ENCODE measurements at places on chromosomes 5 and 9. TPM values are rescaled to one million over a fixed set of nuclear protein-coding genes. Genes with fewer than 3 reads are reported as not detected.

FKTN gene
- total RNA-seq: 13.0 TPM

PRRX2 gene
- total RNA-seq: 3.1 TPM

CXXC5 gene
- 66.8 TPM for total RNA-seq

TAF11L10 gene
- total RNA-seq: not detected

PFN3 gene
- total RNA-seq: not detected

ZBTB34 gene
- total RNA-seq: 17.2 TPM

TIMD4 gene
- total RNA-seq: 3.1 TPM

PLAA gene
- 28.2 TPM for total RNA-seq

FGF1 gene
- 2.6 TPM for total RNA-seq

TICAM2 gene
- total RNA-seq: 2.6 TPM

NSMF gene
- 4.2 TPM for total RNA-seq

COL15A1 gene
- 178 TPM for total RNA-seq

CCDC180 gene
- 7.3 TPM for total RNA-seq

KCNV2 gene
- total RNA-seq: not detected

SLC23A1 gene
- not detected for total RNA-seq

IRX1 gene
- total RNA-seq: 2.1 TPM

OR1J2 gene
- total RNA-seq: not detected

PTPN3 gene
- 7.8 TPM for total RNA-seq

EFNA5 gene
- 8.4 TPM for total RNA-seq

AFAP1L1 gene
- total RNA-seq: 75.7 TPM

FPGS gene
- 41.2 TPM for total RNA-seq

ITGA1 gene
- 22.4 TPM for total RNA-seq

C1QTNF3 gene
- 90.3 TPM for total RNA-seq

GMCL2 gene
- total RNA-seq: not detected
